ENCODE measurements at places on chromosomes 3 and 15.

DNA sequence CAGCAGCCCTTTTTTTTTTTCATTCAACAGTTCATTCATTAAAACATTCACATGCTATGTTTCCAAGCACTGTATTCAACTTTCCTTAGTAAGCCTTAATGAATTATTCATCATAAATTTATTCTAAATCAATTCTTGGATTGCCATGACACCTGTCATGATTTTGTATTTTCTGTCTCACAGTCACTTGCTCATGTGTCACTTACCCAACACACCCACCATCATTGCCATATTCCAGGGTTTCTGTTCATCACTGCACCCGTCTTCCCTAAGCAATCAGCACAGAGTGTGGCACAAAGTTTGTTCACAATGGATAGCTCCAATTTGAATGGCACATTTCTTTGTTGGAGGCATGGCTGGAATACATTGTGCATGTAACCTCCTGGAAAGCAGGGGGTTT, 27.2 kb downstream of the CPNE4 start:
- no peak for DNase-seq

GRCh38 chr3:46252980-46253379, 10.7 kb downstream of the CCR3 start:
- no peak for DNase-seq

- no peak for DNase-seq
Observed at GRCh38 chr3:57555306-57555705, 768 bp upstream of the PDE12 start.

DNA sequence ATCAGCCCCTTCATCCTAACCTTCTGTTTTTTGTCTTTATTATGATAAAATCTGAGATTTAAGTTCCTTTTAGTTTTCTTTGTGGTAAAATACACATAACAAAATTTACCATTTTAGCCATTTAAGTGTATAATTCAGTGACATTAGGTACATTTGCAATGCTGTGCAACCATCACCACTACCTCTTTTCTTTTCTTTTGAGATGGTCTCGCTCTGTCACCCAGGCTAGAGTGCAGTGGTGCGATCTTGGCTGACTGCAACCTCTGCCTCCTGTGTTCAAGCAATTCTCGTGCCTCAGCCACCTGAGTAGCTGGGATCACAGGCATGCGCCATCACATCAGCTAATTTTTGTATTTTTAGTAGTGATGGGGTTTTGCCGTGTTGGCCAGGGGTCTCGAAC, 6.2 kb upstream of the RAB11A start:
- no peak for DNase-seq

GRCh38 chr3:63966871-63967270, 54.7 kb upstream of the SCAANT1 start:
- no peak for DNase-seq

DNA sequence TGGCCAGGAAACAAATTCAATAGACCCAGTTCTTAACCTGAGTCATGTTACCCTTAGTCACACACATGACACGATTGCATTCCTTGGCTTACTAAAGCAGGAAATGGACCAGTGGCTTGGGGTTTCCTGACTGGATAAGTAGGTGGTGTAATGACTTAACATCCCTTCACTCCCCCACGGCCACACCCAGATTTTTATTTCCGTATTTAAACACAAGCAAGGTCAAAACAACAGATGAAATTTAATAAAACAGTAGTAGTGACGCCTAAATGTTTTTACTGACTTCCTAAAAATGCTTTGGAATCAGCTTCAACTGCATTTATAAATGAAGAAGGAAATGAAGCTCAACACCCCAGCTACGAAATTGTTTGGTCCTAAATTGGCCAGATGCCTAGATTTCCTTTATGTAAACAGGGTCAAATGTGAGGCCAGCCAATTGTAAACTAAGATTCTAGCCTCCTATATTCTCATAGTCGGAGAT, 324.3 kb downstream of the CHST2 start:
- no peak for DNase-seq

- no peak for DNase-seq
Observed at GRCh38 chr3:42117175-42118008, 26.2 kb downstream of the TRAK1 start.

- DNase-seq: no peak
Observed at GRCh38 chr15:62606376-62607113, 436.0 kb upstream of the TPM1 start.

DNA sequence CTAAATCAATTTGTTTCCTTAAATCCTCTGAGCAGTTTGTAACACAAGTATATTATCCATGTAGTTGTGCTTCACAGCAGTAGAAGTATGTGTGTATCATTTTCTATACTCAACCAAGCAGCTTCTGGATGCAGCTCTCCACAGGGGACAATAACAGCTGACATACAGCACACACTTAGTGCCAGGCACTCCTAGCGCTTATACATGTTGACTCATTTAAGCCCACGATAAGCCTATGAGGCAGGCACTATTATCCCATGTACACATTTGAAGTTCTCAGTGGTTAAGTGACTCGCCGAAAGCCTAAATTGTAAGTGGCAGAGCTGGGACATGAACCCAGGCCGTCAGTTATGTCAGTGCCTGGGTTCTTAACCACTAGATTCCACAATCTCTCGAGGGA, 20.3 kb upstream of the LPP start:
- DNase-seq: no peak

DNA sequence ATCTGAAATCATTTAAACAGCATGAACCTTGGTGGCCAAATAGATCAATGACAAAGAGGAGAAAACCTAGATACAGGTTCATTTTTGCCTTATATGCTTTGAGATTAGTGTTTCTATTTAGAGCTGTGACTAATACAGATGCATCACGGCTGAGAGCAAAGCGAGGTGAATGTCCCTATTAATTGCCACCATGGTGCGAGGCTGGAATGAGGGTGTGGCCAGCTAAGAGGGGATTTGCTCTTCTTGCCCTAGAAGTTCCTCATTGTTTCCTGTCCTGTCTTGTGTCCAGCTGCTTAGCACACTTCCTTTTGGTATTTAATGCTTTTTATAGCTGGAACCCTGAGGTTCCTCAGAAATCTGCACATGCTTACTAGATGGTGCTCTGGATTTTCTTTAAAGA, 339.1 kb upstream of the RGMA start:
- DNase-seq: no peak

GRCh38 chr3:14587740-14588360, 47.7 kb upstream of the GRIP2 start:
- DNase-seq: no peak

- DNase-seq: no peak
Observed at GRCh38 chr3:11574981-11575669, 68.6 kb downstream of the VGLL4 start.

DNA sequence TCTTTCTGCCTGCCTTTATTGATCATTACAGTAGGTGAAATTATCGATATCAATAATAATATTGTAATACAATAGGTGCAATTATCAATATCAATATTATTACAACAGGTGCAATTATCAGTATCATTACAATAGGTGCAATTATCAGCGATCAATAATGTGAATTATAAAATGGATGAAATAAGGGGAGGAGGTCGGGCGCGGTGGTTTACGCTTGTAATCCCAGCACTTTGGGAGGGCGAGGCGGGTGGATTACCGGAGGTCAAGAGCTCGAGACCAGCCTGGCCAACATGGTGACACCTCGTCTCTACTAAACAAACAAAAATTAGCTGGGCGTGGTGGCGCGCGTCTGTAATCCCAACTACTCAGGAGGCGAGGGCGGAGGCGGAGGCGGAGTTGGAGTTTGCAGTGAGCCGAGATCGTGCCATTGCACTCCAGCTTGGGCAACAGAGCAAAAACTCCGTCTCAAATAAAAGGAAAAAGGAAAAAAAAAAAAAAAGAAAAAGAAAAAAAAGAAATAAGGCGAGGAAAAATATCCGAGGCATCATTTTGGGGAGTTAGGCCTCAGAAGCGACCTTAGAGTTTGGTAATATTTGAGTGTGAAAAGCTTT, 611 bp upstream of the BNIP2 start:
- DNase-seq: peak; percentile 15

DNA sequence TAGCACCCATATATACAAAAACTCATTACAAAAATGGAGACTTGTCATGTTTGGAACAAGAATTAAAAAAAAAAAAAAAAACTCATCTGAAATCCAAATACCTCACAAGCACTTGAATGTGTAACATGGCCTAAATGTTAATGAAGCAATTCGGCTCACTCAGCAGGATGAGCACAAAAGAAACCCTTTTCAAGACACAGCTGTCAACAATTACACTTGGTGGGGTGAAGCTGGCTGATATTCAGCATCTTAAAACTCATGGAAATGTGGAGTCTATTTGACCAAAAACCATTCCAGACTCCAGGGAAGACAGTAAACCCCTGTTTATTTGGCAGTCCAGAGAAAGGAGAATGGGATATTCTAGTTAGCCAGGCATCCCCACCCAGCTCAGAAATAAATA, 205.4 kb upstream of the TSC22D2 start:
- no peak for DNase-seq

GRCh38 chr15:58285212-58285920, 146.4 kb upstream of the LIPC start:
- no peak for DNase-seq

GRCh38 chr3:188578576-188579363, 424.8 kb downstream of the LPP start:
- no peak for DNase-seq

DNA sequence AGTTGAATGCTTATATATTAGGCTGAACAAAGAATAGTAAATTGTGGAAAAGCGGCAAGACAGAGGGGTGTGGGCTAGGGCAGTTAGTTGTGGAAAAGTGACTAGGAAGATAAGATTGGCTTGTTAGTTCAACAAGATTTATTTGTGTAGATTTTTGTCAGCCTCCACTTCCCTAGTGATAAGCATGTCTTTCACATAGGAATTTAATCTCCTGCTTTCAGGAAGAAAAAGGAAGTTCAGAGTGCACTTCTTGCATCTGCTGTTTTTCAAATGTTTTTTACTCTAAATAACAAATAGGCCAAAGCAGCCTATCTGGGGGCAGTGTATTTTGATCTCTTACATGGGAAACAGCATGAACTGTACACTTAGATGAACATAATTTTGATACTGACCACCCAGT, 919.9 kb downstream of the NAALADL2 start:
- DNase-seq: no peak
